ENCODE measurements at places on chromosomes 1 and 21.

DNA sequence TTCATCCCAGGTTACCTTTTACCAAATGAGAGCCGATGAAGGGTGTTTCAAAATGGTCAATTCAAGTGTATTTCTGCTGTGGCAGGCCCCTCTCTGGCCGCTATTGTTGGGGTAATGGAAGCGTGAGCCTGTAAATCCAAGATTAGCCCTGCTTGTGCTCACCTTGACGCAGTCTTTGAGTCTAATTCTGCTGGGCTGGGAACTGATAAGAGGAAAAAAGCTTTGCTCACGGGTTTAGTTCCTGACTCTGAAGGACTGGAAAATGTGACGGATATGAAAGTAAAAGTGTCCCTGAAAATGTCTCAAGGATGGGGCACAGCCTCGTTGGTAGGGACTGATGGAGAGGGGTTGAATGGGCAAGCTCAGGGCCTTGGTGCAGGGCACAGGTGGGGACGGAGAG is 125.9 kb upstream of the GALNT2 start:
- no peak for DNase-seq

DNA sequence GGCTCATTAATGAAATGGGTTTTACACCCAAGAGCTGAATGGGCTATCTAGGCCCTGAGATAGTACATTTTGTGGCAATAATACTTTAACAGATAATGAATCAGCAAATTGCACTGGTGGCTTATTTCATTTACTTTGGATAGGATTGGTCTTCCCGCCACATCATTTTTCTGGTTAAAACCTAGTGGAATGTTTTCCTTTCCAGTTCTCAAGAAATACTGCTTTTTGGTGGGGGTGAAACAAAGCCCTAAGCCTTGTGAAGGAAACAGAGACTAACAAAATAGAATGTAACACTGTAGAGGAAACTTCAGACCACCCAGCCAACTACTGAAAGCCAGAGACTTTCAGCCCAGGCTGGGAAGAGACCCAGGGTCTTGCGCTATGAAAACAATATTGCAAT is 172.2 kb downstream of the HHIPL2 start:
- DNase-seq, result no peak

GRCh38 chr1:168598892-168599291 is 22.5 kb downstream of the XCL1 start:
- no peak for DNase-seq

DNA sequence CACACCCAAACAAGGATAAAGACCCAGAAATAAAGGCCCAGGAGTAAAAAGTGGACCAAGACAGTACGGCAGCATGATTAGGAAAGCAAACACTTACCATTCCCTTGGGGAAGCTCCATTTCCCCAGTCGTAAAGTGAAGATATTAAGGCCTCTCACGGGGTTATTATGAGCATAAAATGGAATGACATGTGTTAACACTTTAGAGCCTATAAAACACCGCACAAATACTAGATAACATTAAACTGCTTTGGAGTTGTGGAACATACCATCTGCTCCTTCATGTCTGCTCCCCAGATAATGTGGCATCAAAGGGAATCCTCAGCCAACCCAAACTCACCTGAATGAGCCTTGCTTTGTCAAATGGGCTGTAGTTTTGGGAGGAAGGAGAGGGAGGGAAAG is 8.9 kb upstream of the ITLN2 start:
- no peak for DNase-seq

GRCh38 chr1:94411237-94411636 is 7.0 kb upstream of the ABCD3 start:
- DNase-seq, result no peak

- DNase-seq, result no peak
Observed at GRCh38 chr21:15264084-15264665, 199.4 kb upstream of the NRIP1 start.

- DNase-seq, result no peak
Observed at GRCh38 chr1:42720868-42721267, 19.2 kb downstream of the CLDN19 start.

DNA sequence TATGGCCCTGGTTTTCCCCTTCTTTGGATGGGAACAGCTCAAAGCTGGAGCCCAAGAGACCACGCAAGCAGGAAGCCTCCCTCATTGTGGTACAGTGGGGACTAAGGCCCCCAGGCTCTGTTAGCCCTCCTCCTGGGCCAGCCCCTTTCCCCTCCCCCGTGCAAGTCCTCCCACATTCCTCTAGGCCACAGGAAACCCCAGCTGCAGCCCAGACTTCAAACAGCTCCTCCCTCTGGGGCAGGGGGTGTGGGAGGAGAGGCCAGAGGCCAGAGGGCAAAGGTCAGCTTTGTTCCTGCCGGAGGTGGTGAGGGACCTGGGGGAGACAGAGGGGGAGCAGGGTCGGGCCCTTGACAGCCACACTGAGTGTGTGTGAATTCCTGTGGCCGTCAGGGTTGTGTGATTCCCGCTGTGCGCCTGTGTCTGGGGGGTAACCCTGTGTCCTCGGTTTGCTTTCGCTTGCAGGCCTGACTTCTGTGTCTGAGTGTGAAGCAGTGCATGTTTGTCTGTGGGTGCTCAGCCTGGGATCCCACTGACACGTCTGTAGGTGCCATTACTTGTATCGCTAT is 3.4 kb upstream of the AHDC1 start:
- no peak for DNase-seq

GRCh38 chr1:223651291-223651991 is 14.1 kb downstream of the CAPN8 start:
- no peak for DNase-seq

DNA sequence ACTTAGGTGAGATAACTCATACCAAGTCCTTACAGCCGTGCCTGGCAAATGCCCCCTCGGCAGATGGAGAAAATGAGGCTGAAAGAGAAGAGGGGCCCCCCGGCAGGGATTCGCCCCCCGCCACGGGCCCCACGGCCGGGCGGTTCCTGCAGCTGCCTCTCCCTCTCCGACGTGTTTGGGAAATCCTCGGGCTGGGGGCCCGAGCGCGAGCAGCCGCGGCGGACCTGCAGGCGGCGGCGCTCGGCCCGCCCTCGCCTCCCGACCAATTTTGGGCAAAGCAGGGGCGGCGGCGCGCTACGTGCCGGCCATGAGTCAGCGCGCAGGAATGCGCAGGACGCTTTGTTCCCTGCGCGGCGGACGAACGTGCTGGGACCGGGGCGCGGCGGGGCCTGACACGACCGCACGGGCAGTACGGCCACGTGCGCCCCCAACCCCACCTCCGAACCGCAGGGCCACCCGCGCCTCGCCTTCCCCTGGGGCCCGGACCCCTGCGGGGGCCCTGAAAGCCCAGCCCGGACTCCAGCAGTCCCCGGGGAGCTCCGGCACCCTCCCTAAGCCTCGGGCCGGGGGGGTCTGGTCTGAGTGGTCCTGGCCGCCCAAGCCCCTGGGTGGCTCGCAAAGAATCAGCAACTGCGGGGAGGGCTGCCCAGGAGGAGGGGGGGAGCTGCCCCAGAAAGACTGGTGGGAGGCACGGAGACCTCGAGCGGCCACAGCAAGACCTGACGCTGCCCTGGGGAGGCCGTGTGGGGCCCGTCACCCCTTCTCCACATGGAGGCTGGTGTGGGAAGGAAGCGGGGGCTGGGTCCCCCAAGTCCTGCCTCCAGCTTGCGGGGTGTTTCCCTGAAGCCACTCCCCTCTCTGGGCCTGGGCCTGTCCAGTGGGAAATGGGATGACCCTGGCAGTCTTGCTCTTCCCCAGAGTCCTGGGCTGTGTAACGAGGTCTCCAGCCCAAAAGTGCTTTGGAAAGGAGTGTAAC is 11.9 kb upstream of the EDN2 start:
- DNase-seq, result peak; percentile 96

DNA sequence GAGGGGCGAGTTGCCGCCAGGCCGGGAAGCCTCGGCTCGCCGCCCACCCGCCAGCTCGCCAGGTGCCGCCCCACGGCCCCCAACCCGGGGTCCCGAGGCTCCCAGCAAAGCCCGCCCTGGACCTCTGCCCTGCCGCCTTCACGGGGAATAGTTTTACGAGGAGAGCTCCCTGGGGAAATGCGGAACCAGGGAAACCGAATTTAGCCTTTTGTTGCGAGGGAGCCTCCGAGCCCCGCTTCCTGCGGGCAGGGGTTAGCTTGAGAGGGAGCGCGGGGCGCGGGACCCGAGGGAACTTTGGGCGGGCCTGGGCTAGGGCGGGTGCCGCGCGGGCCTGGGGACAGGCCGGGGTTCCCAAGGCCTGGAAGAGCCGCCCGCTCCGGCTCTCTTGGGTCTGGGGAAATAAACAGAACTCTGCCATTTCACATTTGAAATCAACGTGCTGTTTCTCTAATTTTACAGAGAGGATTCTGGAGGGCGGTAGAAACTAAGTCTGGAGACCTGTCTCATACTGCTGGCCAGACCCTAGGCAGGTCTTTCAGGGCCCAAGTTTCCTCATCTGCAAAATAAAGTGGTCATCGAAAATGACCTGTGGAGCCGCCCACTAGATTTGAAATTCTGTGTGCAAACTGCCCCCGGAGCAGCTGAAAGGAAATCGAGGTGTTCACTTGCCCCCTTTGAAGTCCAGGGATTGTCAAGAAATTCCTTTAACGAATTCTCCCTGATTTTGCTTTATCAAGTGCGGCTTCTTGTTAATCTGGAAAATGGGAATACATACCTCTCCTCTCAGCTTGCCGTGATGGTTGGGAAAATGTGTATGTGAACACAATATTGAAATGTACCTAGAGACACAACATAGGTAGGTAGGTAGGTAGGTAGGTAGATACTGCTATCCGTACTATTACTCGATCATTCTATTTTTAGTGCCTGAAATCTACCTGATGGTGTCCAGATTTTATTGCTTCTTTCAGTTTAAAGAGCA is 749 bp upstream of the GLUL start:
- peak; percentile 88 for DNase-seq

- DNase-seq, result no peak
Observed at GRCh38 chr1:117147341-117147831, 25.8 kb upstream of the TRIM45 start.

GRCh38 chr1:241605146-241605805 is 34.9 kb downstream of the CHML start:
- no peak for DNase-seq

- DNase-seq, result no peak
Observed at GRCh38 chr1:50452700-50453099, 29.5 kb upstream of the DMRTA2 start.

GRCh38 chr1:88061492-88062177 is 622.4 kb upstream of the PKN2 start:
- peak; percentile 49 for DNase-seq

- DNase-seq, result no peak
Observed at GRCh38 chr1:46681333-46682034, 9.8 kb downstream of the TEX38 start.

GRCh38 chr1:94302497-94302896 is 65.1 kb upstream of the ARHGAP29 start:
- no peak for DNase-seq

DNA sequence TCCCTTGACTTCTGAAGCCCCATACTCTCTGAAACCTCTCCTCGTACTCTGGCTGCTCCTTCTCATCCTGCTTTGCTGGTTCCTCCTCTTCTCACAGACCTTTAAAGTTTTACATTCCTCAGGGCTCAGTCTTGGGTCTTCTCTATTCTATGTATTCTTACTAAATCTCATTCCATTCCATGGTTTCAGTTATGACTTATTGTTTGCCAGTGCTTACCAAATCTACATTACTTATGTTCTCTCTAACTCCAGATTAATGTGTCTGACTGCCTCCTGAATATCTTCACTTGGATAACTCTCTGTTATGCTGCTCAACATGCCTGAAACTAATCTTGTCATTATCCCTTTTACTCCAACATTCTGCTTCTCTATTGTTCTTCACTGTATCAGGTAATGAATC is 5.4 kb upstream of the SLC35D1 start:
- DNase-seq, result no peak

DNA sequence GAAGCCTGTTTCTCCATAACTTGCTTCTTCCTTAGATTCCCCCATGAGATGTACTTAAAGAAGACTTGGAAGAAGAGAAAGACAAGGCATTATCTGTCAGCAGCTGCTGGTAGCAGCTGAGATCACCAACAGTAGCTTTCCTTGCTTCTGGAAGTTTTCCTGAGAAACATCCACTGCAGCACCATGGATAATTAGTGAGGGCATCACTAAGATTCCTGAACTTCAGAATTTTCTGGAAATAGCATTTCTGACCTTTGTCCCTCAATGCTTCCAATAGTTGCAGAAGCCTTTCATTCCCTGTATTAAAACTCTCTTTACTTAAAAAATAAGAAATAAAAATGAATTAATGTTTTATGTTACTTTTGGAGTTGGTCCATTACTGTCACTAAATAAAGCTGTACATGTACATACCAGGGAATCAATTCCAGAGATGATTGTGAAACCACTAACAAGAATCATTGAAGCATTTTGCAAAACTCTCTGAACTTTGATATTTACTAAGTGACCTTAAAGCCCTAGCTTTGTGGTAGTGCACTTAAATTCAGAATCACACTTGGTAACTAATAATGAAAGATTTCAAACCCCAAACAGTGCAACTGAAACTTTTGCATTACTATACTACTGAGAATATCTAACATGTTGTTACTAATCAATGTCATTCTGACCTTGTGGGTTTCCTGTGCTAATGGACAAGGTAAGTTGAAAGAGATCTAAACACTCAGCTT is at the start of gene CFHR4:
Gene CFHR4, plus strand, starts transcription at position 538 of the 725 bp plus-strand sequence. Its CDS starts 99 bp downstream, at position 637.
- no peak for DNase-seq

DNA sequence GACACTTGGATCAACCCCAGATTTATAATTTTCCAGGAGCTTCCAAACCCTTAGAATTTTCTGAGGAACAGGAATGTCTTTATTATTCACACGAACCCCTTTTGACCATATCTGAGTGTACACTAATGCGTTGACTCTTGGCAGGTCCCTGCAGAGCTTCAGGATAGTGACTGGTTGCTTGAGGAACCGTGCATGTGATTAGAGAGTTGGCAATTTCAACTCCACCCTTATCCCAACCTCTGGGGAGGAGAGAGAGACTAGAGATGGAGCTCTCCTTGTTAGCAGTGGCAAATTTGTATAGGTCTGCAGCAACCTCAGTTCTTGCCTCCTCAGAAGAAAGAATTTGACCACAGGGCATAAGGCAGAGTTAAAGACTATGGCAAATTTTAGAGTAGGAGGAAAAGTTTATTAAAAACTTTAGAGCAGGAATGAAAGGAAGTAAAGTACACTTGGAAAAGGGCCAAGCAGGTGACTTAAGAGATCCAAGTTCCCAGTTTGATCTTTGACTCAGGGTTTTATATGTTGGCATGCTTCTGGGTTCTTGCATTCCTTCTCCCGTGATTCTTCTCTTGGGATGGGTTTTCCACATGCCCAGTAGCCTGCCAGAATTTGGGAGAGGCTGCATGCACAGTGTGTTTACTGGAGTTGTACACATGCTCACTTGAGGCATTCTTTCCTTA is 93.8 kb upstream of the ETV3 start:
- DNase-seq, result no peak

- no peak for DNase-seq
Observed at GRCh38 chr1:53704804-53705445, 34.0 kb downstream of the GLIS1 start.

GRCh38 chr1:59055908-59056719 is 240.8 kb upstream of the FGGY start:
- DNase-seq, result peak; percentile 53

- no peak for DNase-seq
Observed at GRCh38 chr21:16378525-16378924, 648.7 kb downstream of the USP25 start.
